A549 treated with CpdA at 1 μM for 4 hours (cell line): ENCODE measurements at places on chromosomes 3 and 15. TPM values are rescaled to one million over a fixed set of nuclear protein-coding genes. Genes with fewer than 3 reads are reported as not detected.

Gene TXNRD3
- total RNA-seq = 5.0 to 8.7 TPM (median 6.9 TPM) in 5 replicates

Gene CAMP
- 0.23 TPM in 1 of 5 replicates, not detected in the others for total RNA-seq

Gene ZNF860
- total RNA-seq = 0.91 to 1.4 TPM (median 0.94 TPM) in 5 replicates

Gene TNFAIP8L3
- 3.9 to 6.0 TPM (median 4.7 TPM) in 5 replicates for total RNA-seq

Gene ISLR
- total RNA-seq = 0.14 to 0.44 TPM (median 0.38 TPM) in 5 replicates

Gene RBPMS2
- total RNA-seq = 7.1 to 9.5 TPM (median 8.9 TPM) in 5 replicates

Gene NAA80
- 5.1 to 7.7 TPM (median 6.0 TPM) in 5 replicates for total RNA-seq

Gene ZNF592
- 16.8 to 22.3 TPM (median 21.8 TPM) in 5 replicates for total RNA-seq

Gene WDR49
- total RNA-seq = not detected in 5 replicates
